ENCODE measurements at places on chromosomes 2 and 18.

- no peak for DNase-seq
These were observed 397.1 kb downstream of the KCNJ3 start for GRCh38 chr2:155095613-155096012.

GRCh38 chr2:207819839-207820784 is 50.4 kb upstream of the FZD5 start:
- DNase-seq, result no peak

DNA sequence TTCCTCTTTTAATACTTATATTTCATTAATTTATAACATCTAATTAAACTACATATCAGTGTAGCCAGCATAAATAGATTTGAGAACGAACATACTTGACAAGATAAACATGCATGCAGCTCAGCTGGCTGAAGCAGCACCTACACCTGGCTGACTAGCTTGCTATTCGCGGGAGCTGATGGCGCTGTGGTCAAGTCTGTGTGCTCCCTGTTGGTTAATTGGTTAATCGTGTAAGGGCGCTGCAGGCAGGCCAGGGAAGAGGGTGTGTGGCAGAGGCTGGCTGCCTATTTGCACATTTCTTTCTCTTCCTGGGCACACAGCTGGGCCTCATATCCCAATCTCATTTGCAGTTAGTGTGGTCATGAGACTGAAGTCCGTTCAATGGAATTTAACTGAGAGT is 14.5 kb upstream of the VWA3B start:
- no peak for DNase-seq

DNA sequence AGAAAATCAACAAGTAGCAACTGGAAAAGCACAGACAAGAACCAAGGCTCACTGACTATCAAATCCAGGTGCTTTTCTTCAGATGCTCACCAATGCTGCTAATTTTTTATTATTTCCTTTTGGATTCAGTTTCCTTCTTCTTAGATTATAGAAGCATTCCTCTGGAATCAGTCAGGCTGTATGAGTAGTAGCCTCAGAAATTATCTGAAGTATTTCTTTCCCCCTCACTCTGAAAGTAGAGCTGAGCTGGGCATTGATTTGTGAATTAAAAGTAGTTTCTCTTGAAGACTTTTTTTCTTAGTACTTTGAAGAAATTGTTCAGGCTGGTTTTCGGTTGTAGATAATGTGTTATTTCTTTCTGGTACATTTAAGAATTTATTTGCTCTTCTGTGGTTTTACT is 273.7 kb downstream of the NOL4 start:
- no peak for DNase-seq

- DNase-seq, result no peak
These were observed 64.8 kb downstream of the COX7A2L start for GRCh38 chr2:42296226-42296625.

DNA sequence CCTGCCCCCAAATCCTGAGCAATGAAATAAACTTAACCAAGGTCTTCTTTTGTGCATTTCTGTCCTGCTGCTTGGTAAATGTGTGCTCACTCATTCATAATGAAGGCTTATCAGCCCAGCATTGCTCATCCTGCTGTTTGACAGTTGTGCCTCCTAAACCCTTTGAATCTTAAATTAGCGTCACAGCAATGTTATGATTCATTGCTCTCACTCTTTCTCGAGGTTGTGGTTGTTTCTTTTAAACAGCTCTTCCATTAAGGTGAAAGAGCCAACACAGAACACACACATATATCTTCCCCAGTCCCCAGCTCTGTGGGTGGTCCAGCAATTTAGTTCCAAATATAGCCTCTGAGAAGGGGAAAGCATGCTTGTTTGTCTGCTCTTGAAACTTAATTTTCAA is 84.0 kb downstream of the EVA1A start:
- no peak for DNase-seq

All from NCI-H1105 treated with DMSO at 0.1 percent for 48 hours (cell line).